ENCODE measurements at places on chromosomes 5 and 9.

- no peak for DNase-seq
These were observed 56.6 kb downstream of the RGS3 start for GRCh38 chr9:113520109-113520642.

DNA sequence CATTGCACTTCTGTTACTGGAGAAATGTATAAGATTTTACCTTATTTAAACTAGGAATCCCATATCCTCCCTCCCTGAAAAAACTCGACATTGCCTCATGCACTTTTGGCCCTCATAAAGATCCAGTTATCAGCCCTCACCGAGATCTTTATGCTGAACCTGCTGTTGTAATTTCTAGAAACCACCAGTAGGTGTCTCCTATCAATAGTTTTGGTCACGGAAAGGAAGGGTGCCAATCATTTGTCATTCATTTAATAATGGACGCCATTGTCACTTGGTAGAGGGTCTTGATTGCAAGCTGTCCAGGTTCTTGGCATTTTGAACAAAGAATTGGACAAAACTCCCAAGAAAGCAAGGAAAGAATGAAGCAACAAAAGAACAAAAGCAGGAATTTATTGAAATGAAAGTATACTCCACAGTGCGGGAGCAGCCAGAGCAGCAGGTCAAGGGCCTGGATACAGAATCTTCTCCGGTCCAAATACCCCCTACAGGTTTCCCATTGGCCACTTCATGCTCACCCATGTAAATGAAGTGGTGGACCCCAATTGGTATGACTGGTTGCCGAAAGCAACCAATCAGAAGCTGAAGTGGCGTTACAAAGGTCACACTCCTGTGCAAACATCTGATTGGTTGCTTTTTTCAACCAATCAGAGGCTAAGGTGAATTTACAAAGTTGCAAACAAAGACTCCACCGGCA lies 524.3 kb downstream of the PSAT1 start:
- DNase-seq: no peak

DNA sequence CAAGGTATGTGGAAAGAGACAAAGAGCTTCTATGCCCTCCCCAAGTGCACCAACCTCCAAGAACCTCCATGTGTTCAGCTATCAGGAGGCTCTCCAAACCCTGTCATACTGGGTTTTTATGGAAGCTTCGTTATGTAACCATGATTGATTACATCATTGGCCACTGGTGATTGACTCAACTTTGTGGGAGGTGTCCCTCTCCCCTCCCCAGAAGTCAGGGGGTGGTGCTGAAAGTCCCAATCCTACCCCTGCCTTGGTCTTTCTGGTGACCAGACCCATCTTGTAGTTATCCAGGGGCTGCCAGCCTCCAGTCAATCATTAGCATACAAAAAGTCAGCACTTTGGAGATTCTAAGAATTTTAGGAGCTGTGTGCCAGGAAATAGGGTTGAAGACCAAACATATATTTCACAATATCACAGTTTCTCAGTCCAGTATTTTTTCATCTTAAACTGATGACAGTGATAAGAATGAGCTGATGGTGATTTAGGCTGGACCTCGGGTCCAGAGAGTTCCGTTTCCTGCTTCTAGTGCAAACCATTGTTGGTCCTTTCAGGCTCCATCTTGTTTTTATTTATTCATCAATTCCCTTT lies 27.3 kb upstream of the FANCC start:
- no peak for DNase-seq

DNA sequence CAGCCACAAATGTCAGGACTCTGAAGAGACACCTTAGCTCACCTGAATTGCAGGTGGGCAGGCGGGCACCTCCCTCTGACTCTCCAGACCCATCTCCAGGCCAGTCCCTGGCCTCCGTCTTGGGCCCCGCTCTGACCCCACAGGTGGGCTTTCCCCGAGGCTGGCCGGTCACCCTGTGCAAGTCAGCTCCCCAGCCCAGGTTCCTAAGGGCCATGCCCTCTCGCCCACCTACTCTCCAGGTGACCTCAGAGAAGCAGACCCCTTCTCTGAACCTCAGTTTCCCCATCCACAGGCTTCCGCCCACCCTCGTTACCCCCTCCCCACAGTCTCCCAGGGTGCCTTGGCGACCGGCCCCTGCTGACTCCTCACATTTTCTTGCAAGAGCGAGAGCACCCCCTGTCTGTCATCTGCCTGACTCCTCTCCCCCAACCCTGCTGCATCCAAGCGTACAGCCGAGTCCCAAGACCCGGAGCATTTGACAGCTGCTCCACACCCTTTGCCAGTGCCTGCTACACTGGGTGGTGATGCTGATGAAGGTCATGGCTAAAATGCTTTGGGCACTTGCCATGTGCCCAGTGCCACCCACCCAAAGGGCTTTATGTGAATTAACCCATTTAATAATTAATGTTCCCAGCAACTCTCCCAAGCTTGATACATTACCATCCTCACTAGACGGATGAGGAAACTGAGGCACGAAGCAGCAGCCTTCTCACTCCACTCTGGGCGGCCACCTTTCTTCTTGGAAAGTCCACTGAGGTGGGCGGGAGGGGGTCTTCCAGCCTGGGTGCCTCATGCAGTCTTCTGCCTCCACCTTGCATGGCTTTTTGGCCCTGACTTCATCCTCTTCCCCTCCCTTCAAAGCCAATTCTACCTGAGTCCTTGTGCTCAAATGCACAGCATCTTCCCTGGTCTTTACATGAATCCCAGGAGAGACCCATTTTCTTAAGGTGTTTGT lies 51.1 kb upstream of the ORM1 start:
- no peak for DNase-seq

DNA sequence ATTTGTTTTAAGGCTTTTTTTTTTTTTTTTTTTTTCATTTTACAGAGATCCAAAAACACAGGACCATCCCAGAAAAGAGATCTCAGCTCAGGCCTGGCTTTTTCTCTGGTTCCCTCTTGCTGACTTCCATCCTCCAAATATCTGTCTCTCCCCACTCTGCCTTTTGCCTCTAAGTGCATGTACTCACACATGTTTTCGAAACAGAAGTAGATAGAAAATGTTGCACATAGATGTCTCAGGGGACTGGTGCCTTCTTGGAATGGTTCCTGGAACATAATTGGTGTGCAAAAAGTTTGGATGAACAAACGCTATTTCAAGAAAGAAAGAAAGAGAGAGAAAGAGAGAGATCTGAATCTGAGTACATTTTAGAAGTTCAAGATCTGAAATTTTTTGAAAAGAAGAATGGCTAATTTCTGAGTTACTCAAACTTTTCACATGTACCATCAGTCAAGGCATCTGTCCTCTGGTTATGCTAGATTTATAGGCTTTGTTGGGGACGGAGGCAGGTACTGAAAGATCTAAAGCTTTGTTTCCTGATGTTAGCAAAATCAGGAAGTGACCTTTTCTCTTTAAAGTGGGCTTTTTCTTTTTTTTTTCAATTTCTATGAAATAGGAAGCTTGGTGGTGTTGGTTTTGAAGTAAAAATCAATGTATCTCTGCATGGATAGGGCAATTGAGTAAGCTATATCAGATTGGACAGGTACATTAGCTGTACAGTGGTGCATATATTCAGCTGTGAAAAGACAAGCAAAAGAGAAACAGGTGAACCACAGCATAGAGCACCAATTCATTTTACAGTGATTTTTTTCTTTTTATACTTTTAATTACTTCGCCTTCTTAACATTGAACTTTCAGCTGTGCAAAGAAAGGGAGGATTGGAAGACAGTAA lies 8.5 kb upstream of the TNFSF8 start:
- no peak for DNase-seq

GRCh38 chr9:2919347-2919746 lies 75.5 kb upstream of the PUM3 start:
- no peak for DNase-seq

GRCh38 chr5:11383506-11384095 lies 520.6 kb downstream of the CTNND2 start:
- DNase-seq: no peak

- no peak for DNase-seq
These were observed 50.4 kb upstream of the DAB2 start for GRCh38 chr5:39475159-39475571.

DNA sequence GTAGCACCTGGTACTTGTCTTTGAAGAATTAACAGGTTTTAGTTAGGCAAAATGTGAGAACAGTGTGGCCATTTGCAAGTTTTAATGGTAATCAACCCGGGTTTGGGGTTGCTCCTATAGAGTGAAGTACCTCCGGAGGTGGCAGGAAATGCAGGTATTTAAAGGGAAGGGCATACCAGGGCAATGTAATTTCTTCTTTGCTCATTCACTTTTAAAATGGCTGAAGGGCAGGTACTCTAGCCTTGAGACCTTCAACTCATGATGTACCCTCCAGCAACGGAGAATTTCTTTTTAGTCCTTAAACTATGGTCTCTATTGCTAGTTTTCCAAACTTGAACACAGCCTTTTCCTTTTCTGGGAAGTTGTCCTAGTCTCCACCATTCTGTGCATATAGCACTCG lies 1.3 kb upstream of the HSPA4 start:
- no peak for DNase-seq

- no peak for DNase-seq
These were observed 20.8 kb downstream of the SLC6A7 start for GRCh38 chr5:150210644-150211043.

- DNase-seq: no peak
These were observed 653.1 kb upstream of the KLF4 start for GRCh38 chr9:108142504-108143201.

- DNase-seq: no peak
These were observed 140.1 kb downstream of the MTX3 start for GRCh38 chr5:79850941-79851340.

DNA sequence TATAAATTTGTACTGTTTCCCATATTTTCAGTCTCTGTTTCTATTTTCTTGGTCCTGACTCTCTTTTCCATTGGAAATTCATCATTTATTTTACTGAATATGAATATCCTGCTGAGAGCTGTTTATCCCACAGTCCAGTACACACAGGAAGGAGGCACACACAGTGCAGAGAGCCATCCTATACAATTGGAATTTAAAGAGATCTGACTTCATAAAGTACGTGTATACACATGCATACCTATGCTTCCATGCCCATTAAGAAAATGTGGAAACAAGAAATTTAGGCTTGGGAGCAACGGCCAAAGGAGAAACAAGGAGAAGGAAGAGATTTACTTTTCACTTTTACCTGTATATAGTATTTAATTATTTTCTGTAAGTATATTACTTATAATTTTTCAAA lies 99.2 kb downstream of the NFIB start:
- no peak for DNase-seq

DNA sequence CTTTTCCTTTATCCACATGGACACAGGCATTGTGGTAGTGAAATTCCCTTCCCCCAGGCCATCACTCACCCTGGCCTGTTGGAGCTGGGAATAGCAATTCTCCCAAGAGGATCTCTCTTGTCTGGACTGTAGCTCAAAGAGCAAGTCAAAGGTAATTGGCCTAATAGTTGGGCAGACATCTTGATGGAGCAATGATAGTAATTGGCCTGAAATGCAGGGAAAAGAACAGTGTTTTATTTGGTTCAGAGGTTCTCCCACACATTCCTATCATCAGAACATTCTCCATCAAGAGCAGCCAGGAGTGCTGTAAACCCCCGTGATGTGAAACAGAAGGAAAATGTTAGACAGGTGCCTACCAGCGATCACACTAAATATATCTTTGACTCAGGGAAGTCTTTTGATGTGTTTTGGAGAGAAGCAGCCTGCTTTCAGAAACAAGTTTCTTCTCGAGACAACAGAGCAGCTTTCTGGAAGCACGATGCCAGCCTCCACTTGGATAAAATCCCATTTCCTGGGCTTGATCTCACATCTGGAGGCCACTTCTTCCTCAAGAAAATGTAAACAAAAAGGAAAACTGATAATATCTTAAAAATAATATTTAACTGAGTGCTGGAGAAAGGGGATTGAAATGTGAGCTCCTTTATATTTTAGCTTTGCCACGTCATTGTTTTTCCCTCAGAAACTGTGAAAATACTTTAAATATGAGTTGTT lies 198.1 kb upstream of the WWC1 start:
- no peak for DNase-seq

DNA sequence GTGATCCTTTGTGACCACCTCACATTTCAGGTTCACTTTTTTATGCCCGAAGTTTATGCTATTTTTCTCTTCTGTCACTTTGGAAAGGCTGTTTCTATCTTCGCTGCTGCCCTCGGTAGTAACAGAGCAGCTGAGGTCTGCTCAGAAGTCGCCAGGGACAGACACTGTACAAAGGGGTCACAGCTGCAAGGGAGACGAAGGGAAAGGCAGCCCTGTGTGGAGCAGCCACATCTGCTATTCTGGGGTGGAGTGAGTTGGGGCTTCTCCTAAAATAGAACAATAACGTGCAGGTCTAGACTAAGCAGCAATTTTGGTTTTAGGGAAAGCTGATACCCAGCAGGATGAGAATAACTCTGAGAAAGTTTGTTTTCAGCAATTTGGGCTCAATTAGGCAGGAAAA lies 72.5 kb downstream of the ACTL7B start:
- no peak for DNase-seq

- peak; percentile 7 for DNase-seq
These were observed 32.3 kb upstream of the NPM1 start for GRCh38 chr5:171355302-171355724.

- DNase-seq: no peak
These were observed 32.4 kb downstream of the TLE1 start for GRCh38 chr9:81656871-81657337.

DNA sequence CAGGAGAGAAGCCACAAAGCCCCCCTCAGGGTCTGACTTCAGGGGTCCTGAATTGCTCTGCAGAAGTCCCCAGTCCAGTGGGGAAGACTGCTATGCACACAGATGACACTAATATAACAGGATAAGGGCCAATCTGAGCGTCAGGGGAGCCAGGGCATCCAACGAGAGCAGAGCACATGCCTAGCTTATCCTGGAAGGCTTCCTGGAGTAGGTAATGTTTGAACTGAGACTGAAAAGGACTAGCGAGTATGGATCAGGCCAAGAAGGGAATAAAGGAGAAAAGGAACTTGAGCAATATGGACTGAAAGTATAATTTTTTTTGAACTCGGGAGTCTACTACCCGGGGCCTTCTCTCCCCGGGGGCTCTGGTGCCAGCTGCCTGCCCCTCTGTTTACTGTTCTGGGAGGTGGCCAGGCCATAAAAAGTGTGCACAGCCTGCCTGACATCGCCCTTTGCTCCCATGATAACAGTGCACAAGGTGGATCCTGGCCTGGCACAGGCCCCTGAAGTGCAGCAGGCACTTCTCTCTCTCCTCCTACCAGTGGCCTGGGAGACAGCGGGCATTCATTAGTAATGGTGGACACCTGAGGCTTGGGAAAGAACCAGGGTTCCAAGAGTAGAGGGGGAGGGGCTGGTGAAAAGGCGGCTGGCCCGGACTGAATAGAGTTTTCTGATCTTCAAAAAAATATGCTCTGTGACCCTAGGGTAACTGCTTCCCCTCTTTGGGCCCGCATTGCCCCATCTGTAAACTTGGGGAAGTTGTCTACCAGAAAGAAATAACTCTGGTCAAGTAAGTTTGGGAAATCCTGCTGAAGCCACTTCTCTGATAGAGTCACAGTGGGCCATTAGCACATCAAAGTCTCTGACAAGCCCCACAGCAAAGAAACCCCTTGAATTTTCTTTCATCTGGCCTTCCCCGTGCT lies 4.6 kb upstream of the SLC6A7 start:
- no peak for DNase-seq

GRCh38 chr5:148374690-148375360 lies 8.9 kb upstream of the FBXO38 start:
- DNase-seq: no peak

Data from stimulated activated CD4-positive, alpha-beta T cell treated with anti-CD3 and anti-CD28 coated beads, Interleukin-2, amount 100 ng/mL, for 48 hours (primary cell).